ENCODE measurements at places on chromosomes 16 and 17. TPM values are rescaled to one million over a fixed set of nuclear protein-coding genes. Genes with fewer than 3 reads are reported as not detected.

PITPNM3 gene
- polyA plus RNA-seq = 0.61 TPM

DNAJA3 gene
- 21.6 TPM for polyA plus RNA-seq

ZNF500 gene
- 4.3 TPM for polyA plus RNA-seq

SDR42E2 gene
- not detected for polyA plus RNA-seq

SLC5A10 gene
- 0.03 TPM for polyA plus RNA-seq

OR1A1 gene
- polyA plus RNA-seq = not detected

CASKIN2 gene
- polyA plus RNA-seq = 42.1 TPM

TBC1D26 gene
- 0.05 TPM for polyA plus RNA-seq

GPS1 gene
- polyA plus RNA-seq = 77.5 TPM

CCL13 gene
- polyA plus RNA-seq = 0.43 TPM

KRTAP4-1 gene
- not detected for polyA plus RNA-seq

MYO1D gene
- polyA plus RNA-seq = 11.4 TPM

C16orf46 gene
- polyA plus RNA-seq = 0.94 TPM

CRYBA1 gene
- polyA plus RNA-seq = not detected

CCL22 gene
- polyA plus RNA-seq = 0.02 TPM

Data from adipose tissue (tissue), 3 donors.